ENCODE measurements at places on chromosomes 2 and 18.
A peak's percentile ranks its signal among the peaks of the same experiment; 100 is the strongest.

DNA sequence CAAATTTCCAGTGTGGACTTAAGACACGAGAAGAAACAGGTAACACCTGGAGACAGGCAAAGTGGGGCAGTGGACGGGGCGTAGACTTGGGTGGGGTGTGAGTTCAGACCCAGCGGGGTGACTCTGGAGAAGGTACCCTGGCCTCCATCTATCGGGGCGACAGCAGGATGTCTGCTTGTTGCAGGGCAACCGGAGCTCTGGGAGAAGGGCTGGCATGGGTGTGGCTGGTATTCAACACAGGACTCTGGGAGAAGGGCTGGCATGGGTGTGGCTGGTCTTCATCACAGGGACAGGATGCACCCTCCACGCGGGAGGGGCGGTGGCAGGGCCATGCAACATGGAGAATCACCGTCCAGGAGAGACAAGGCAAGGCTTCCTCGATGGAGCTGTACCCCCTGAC is 198.5 kb downstream of the HDAC4 start:
- no peak for DNase-seq

GRCh38 chr2:209637293-209637692 is 134.3 kb upstream of the UNC80 start:
- DNase-seq = no peak

DNA sequence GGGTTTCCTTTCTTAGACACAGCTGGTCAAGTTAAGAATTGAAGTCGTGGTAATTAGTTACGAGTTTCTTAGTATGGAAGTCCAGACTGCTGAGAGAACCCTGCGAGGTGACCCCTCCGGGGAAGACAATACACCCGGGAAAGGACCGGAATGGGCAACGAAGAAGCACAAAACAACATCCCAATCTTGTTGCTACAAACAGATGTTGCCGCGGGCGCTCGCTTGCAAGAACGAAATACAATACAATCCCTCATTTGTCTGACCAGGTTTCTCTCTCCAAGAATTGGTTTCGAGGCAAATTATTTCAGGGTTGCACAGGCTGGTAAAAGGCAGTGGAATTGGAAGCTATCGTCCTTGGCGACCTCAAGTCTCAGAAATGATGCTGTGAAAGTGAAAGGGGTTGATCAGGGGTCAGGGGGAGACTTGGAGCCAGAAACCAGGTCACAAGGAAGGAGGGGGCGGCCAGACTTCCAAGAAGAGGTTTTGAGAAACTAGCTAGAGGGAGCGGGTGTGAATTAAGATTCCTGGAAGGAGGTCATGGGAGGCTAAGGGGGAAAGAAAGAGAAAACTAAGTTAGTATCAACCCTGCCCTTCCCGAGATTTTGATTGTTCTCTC is 401.9 kb downstream of the HRH4 start:
- no peak for DNase-seq

- no peak for DNase-seq
These were observed 35.9 kb downstream of the PTGR3 start for GRCh38 chr18:75173125-75173432.

GRCh38 chr2:19902216-19902740 is 495 bp upstream of the TTC32 start:
- peak; percentile 40 for DNase-seq

DNA sequence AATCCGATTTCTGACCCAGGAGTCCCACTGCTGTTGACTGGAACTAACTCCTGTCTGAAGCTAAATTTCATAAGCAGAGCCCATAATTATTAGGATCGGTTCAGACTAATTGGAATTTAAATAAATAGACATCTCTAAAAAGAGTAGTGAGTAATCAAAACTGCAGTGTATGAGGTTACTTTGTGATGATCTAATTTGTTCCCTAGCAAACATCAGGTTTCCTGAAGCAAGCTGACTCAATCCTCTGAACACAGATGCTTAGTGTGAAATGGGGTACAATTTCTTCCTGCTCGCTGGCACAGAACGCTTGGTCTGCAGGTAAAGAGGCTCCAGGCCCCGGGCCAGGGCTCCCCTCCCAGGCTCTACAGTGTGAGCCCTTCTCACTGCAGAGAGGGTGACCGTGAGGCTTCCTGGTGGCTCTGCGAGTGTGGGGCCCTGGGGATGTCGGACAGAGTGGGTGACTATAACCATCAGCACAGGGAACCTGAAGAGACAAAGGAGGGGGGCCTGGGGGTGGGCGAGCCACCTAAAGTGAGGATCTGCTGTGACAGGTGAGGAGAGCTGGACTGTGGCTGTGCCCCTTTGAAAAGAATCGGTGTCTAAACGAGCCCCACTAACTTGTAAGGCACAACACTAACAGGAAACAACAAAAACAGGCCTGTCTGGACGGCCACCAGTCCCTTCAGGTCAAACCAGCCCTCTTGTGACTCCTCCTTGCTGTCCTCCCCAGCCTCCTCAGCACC is 20.2 kb downstream of the CHST10 start:
- DNase-seq = no peak

GRCh38 chr2:24774373-24774772 is 18.8 kb downstream of the PTRHD1 start:
- no peak for DNase-seq

- no peak for DNase-seq
These were observed 101.6 kb upstream of the SIX3 start for GRCh38 chr2:44839771-44840502.

DNA sequence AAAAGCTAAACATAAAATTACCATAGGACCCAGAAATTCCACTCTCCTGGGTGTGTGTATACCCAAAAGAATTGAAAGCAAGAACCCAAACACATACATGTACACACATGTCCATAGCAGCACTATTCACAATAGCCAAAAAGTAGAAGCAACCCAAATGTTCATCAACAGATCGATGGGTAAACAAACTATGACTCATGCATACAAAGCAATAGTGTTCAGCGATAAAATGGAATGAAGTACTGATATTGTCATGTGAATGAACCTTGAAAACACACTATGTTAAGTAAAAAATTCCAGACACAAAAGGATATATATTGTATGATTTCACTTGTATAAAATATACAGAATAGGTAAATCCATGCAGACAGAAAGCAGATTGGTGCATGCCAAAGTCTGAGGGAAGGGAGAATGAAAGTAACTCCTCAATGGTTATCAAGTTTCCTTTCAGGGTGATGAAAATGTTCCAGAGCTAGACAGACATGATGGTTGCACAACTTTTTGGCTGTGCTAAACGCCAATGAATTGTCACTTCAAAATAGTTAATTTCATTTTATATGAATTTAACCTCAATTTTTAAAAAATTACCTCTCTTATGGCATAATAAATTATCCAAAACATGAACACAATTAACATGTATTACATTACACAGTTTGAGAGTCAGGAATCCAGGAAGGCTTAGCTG is 35.5 kb downstream of the GKN2 start:
- DNase-seq = no peak

GRCh38 chr2:191176305-191176704 is 25.5 kb upstream of the STAT4 start:
- no peak for DNase-seq

DNA sequence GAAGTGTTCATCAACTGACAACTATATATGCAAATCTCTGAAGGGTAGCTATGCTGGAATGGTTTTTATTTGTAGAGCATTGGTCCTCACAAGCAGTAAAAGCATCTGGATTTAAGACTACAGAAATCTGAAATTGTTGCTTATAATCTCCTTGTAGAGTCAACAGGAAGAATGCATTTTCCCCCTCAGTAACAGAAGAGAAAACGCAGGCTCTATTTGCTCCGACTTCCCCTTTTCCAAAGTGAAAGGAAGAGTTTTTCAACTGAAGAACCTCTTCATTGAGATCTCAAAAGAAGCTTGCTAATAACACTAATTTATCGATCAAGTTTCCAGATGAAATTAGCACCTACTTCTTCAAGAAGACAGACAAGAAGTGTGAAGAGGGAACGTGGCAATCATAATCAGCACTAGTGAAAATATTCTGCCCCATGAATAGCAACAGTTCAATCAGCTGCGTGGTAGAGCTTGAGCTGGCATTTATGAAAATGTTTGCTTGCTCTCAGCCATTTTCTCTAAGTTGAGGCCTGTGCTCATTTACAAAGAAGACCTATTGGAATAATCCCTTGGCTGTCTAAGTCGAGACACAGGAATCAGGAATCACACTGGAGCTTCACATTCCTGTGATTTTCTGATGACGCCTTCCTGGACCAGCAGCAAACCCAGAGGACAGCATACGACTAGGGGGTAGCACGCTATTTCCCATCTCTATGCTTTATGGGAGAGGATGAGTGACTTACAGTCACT is 43.7 kb downstream of the TGIF1 start:
- no peak for DNase-seq

DNA sequence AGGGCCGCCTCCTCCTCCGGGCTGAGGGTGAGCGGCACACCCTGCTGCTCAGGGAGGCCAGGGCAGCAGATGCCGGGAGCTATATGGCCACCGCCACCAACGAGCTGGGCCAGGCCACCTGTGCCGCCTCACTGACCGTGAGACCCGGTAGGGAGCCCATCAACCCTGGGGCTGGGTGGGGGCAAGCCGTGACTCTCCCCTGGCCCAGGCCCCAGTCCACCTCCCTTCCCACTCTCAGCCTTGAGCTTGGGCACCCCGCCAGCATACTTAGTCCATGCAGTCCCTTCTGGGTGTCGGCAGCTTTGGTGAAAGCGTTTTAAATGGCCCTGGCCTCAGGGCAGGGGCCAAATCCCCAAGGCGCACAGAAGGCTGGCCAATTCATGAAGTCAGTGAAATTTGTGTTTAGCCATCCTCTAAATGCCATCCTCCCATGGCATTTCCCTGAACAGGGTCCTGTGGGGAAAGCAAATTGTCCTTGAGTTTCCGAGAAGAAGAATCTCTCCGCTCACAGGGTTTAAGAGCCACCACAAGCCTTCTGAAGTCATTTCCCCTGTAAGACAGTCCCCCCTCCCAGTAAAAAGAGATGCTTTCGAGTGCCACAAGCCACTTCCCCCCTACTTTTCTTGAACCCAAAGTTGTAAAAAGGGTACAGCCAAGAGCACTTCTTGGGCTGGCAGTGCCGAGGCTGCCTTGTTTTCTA is 17.2 kb downstream of the SPEG start:
- DNase-seq = no peak

DNA sequence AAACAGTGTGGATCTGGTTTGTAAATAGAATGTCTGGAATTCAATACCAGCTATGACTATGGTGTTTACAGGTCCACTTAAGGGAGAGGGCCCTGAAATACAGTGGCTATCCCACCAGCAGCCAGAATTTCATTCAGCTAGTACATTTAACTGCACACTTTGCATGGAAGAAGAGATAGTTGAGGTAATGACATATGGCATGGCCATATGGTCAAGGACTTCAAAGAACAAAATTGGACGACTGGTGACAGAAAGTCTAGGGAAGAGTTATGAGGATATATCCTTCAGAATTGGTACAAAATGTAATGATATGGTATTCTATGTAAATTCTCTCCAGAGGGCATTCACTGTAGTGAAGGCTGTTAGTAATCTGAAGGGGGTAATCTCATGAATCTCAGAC is 105.0 kb downstream of the IKZF2 start:
- no peak for DNase-seq

DNA sequence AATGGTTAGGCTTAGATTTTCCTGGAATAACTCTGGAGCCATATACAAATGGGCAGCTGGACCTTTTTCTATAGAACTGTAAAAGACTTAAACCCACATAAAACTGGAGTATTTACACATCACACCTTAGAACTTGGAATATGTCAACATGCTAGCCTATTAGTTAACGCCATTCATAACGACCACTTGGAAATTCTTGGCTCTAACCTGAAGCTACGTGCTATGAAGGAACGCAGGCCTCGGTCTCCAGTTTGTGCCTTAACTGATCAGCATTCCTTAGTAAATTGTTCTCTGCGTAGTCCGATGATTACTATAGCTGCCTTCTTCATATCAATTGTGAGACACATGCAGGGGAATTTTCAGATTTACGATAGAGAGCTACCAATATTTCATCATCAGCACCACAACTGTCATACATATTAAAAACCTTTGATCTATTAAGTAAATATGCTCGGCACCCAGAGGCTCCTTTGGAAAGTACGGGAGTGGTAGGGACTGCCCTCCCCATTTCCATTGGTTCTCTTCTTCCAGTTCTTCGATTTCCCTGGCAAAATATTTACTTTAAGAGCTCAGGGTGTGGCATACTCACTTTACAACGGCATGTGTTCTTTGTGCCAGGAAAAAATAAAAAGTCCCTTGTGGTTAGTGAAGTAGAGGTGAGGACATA is 17.5 kb upstream of the CCL20 start:
- DNase-seq = no peak

GRCh38 chr18:45628979-45629958 is 14.0 kb downstream of the SLC14A2 start:
- no peak for DNase-seq

DNA sequence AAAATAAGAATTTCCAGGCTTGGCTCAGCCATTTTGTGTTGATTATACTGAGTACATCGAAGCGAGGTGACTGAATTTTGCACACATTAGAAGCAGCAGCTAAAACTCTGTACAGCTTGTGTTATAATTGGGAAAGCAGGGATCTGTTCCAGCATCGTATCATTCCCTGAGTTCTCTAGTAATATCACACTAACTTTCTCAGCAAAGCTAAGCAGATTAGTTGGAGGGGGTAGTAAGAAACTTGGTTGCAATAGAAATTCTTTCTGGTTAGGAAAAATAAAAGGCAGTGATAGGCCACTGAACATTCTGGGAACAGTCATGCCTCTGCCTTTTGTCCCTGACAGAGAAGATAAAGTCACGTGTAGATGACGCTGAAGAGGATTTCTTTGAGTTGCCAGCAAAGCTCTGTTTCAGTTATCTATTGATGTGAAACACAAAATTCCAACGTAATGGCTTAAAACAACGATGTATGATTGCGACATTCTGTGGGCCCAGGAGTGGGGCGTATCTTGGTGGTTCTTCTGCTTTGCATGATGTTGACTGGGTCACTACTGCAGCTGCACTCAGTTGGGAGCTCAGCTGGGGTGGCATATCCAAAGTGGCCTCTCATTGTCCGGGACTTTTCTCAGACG is 202.1 kb upstream of the MEX3C start:
- DNase-seq = no peak

- DNase-seq = no peak
These were observed 113.8 kb upstream of the UXS1 start for GRCh38 chr2:106307860-106308259.

DNA sequence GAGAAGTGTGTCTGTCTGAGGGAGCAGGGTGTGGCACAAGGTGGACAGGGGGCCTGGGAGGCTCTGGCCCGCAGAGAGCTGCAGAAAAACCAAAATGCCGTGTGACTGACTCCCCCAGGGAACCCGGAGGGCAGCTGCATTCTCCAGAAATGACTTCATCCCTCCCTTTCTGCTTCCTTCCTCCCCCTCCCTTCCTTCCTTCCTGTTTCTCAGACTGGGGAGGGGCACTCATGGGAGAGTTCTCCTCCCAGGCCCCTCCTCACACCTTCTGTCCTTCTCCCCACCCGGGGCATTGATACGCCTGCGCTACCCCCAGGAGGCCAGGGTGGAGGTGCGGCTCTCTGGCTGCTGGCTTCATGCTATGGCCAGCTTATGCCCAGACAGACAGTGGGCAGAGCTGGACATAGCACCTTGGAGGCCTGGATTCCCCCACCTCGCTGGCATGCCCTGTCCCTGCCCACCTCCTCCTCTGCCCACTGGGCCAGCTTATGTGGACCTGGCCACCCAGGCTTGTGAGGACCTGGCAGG is 8.2 kb upstream of the GPR17 start:
- no peak for DNase-seq

Data from hematopoietic multipotent progenitor cell treated with erythropoietin and hydrocortisone succinate and interleukin-3 and kit ligand, for 15 days (in vitro differentiated cells).